ENCODE measurements at places on chromosomes 1 and 21. TPM values are rescaled to one million over a fixed set of nuclear protein-coding genes. Genes with fewer than 3 reads are reported as not detected.

DNA sequence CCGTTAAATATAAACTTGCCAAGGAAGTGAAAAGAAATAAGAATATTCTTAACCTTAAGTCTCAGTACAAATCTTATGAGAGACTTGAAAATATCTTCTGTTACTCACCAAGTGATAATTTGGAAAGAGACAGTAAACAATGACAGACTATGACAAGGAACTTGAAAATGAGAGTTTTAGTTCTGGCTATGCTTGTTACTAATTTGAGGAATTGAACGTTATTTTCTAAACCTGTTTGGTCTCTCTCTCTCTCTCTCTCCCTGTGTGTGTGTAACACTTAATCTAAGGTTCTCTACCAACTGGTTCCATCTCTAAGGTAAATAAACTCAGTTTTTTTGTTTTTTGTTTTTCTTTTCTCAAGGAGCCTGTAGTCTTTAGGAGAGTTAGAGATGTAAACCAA, 161.8 kb downstream of the AMY1C start:
- no peak for DNase-seq
- H3K27me3 ChIP-seq = no peaks in the 10 kb centered on the region
- no peak overlapping the region for H3K27ac ChIP-seq
- H3K4me1 ChIP-seq = no peaks in the 10 kb centered on the region
- H3K4me3 ChIP-seq = no peak overlapping the region
- H3K36me3 ChIP-seq = no peaks in the 10 kb centered on the region

OR2T1 gene
- not detected for total RNA-seq

DNA sequence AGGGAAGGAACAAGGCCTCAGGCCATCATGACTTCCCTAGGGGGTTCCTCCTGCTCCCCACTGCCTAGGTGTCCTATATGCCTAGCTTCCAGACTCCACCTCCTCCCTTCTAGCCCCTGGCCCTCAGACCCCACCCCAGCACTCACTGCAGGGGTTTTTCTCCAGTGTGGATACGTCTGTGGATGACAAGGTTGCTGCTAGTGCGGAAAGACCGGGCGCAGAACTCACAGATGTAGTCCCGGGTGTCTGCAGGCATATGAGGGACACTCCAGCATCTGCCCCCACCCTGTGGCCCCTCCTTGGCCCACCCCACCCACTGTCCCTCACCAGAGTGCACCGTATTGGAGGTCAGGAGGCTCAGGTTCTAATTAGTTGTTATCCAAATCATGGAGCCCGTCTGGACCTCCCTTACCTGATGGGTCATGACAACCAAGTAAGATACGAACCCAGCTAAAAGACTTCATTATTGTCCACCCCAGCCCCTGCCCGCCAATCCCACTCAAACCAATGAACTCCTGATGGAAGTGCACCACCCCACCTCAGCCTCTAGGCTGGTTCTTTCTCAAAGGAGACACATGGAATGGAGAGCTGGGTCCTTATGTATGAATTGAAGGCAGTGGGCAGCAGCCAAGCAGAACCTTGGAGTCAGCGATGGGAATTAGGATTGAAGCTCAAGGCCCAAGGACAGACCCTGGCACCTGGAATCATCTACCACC, 8.2 kb downstream of the ZNF692 start:
- H3K36me3 ChIP-seq = peaks cover 11% of the 10 kb centered on the region
- H3K27ac ChIP-seq = no peak overlapping the region
- no peak for DNase-seq
- H3K4me3 ChIP-seq = no peak overlapping the region

GRCh38 chr1:904310-904950, 19.3 kb upstream of the SAMD11 start:
- peaks cover 17% of the 10 kb centered on the region for H3K4me1 ChIP-seq
- no peak overlapping the region for H3K27ac ChIP-seq
- H3K27me3 ChIP-seq = no peaks in the 10 kb centered on the region
- H3K36me3 ChIP-seq = no peaks in the 10 kb centered on the region

GRCh38 chr1:84300501-84300900, 1.0 kb upstream of the SAMD13 start:
- peak overlapping the region; percentile 71 for H3K4me3 ChIP-seq
- H3K27ac ChIP-seq = 0 out of 2 replicates have a peak overlapping the region, but pooled peaks have one; percentile 33
- no peaks in the 10 kb centered on the region for H3K36me3 ChIP-seq
- no peaks in the 10 kb centered on the region for H3K27me3 ChIP-seq
- peaks cover 34% of the 10 kb centered on the region for H3K4me1 ChIP-seq
- DNase-seq = no peak

KIF21B gene
- total RNA-seq = not detected

DNA sequence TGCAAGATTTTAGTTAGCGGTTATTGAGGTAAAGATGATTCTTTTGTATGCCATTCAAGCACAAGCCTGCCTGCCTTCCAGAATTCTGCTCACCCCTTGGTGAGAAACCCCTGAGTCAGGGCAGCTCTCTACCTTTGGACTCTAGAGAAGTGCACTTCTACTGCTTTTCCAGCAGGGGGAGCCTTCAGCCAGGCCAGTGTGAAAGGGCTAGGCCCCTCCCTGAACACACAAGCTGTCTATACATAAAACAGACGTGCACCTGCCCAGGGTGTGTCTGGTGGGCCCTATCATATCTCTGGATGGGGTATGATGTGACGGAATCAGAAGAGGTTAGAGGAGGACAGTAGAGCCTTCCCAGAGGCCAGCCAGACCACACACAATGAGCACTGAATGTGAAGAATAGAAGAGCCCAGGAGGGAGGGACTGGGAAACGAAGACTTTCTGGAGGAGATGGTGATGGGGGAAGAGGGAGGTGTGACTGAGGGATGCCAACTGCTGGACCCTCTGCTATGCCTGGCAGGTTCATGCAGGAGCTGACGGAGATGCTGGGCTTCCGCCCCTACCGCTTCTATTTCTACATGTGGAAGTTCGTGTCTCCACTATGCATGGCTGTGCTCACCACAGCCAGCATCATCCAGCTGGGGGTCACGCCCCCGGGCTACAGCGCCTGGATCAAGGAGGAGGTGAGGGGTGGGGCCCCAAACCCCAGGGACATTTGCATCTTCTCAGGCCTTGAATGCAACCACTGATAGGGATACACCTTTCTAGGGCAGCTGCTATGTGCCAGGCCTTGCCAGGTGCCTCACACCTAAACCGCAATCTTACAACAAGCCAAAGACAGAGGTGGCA, 13.0 kb upstream of the KCNC4 start:
- no peaks in the 10 kb centered on the region for H3K36me3 ChIP-seq
- peak; percentile 75 for DNase-seq
- H3K27ac ChIP-seq = no peak overlapping the region
- H3K4me1 ChIP-seq = peaks cover 4% of the 10 kb centered on the region
- no peak overlapping the region for H3K4me3 ChIP-seq

DNA sequence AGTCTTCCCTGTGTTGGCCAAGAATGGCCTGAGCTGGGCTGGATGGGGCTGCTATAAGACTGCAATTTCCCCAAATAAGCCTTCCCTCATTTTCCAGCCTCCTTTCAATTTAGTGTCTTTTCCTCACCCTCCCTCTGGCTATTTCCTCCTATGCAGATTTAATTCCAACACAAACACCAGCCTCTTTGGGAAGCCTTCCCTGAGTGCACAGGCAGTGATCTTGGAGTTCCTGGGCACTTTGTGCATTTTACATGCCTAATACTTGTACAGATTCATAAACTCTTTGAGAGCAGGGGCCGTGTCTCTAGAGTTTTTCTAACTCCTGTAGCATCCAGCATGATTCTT, 91.1 kb upstream of the TLR5 start:
- peak overlapping the region; percentile 36 for H3K27ac ChIP-seq
- H3K4me3 ChIP-seq = no peak overlapping the region
- no peaks in the 10 kb centered on the region for H3K27me3 ChIP-seq

ADORA3 gene
- total RNA-seq = not detected

RNF186 gene
- total RNA-seq = not detected

- no peaks in the 10 kb centered on the region for H3K36me3 ChIP-seq
- no peak overlapping the region for H3K27ac ChIP-seq
- H3K4me3 ChIP-seq = no peak overlapping the region
- no peaks in the 10 kb centered on the region for H3K27me3 ChIP-seq
These were observed 9.8 kb upstream of the PHACTR4 start for GRCh38 chr1:28359592-28360239.

DNA sequence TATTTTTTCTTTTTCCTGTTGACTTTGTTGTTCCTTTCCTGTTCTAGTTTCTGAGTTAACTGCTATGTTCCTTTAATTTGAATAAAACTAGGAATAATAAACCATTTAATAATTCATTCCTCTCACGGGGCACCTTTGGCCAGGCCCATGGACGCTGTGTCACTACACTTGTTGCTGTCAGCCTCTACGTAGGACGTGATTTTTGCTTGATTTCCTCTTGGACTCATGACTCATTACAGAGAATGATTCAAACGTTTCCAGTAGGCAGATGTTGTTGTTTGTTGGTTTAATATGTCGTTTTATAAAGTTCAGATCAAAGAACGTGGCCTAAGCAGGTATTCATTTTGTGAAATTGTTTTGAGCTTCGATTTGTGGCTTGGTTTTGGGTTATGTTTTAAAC, 9.1 kb upstream of the SLC19A1 start:
- peak; percentile 83 for DNase-seq
- H3K27me3 ChIP-seq = no peaks in the 10 kb centered on the region
- no peak overlapping the region for H3K4me3 ChIP-seq
- H3K36me3 ChIP-seq = no peaks in the 10 kb centered on the region
- no peak overlapping the region for H3K27ac ChIP-seq
- H3K4me1 ChIP-seq = no peaks in the 10 kb centered on the region

- H3K4me3 ChIP-seq = no peak overlapping the region
- no peaks in the 10 kb centered on the region for H3K4me1 ChIP-seq
- no peak for DNase-seq
- no peak overlapping the region for H3K27ac ChIP-seq
These were observed 8.0 kb downstream of the ECHDC2 start for GRCh38 chr1:52913537-52913936.

C1orf210 gene
- total RNA-seq = not detected

DNA sequence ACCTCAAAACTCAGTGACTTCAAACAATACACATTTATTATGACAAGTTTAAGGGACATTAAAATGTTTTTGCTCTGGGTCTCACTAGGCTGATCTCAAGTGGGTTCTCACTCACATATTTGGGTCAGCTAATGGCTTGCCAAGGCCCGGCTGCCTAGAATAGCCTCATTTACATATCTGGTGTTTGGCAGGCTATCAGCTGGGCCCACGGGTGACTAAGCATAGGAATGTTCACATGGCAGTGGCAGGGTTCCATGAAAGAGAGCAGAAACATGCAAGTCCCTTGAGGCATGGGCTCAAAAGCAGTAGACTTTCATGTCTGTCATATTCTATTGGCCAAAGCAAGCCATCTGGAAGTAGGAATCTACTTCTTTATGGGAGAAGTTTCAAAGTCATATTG, 492.6 kb downstream of the KCNT2 start:
- no peak overlapping the region for H3K27ac ChIP-seq
- H3K27me3 ChIP-seq = no peaks in the 10 kb centered on the region
- peaks cover 15% of the 10 kb centered on the region for H3K4me1 ChIP-seq

ZSCAN20 gene
- total RNA-seq = 9.5 TPM

DNA sequence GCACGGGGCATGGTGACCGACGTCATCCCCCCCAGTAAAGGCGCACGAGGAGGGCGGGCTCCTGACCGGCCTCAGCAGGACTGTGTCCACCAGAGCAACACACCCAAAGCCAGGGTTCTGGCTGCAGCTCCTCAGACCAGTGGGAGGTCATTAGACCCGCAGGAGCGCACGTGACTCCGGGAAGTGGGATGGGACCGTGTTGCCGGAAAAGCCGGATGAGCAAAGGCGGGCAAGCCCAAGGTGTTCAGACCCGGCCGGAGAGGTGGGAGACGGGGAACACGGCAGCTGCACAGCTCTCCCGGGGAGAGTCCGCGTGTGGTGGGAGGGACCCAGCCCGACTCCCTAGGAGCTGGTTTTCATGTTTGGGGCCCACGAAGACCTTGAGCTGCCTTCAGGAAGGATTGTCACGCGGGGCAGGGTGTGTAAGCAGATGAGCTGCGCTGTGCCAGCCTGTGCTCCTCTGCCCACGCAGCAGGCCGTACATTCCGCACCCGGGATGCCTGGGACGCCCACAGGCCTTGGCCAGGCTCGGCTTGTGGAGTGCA, 20.6 kb upstream of the TRAPPC10 start:
- H3K27ac ChIP-seq = no peak overlapping the region
- no peak overlapping the region for H3K4me3 ChIP-seq
- DNase-seq = no peak
- no peaks in the 10 kb centered on the region for H3K4me1 ChIP-seq

AIRE gene
- not detected for total RNA-seq

- no peaks in the 10 kb centered on the region for H3K27me3 ChIP-seq
- no peak for DNase-seq
- H3K4me1 ChIP-seq = no peaks in the 10 kb centered on the region
- no peak overlapping the region for H3K4me3 ChIP-seq
- H3K27ac ChIP-seq = no peak overlapping the region
These were observed 9.3 kb downstream of the PABPC4 start for GRCh38 chr1:39567302-39567701.

CFAP57 gene
- total RNA-seq = 0.32 TPM

DNA sequence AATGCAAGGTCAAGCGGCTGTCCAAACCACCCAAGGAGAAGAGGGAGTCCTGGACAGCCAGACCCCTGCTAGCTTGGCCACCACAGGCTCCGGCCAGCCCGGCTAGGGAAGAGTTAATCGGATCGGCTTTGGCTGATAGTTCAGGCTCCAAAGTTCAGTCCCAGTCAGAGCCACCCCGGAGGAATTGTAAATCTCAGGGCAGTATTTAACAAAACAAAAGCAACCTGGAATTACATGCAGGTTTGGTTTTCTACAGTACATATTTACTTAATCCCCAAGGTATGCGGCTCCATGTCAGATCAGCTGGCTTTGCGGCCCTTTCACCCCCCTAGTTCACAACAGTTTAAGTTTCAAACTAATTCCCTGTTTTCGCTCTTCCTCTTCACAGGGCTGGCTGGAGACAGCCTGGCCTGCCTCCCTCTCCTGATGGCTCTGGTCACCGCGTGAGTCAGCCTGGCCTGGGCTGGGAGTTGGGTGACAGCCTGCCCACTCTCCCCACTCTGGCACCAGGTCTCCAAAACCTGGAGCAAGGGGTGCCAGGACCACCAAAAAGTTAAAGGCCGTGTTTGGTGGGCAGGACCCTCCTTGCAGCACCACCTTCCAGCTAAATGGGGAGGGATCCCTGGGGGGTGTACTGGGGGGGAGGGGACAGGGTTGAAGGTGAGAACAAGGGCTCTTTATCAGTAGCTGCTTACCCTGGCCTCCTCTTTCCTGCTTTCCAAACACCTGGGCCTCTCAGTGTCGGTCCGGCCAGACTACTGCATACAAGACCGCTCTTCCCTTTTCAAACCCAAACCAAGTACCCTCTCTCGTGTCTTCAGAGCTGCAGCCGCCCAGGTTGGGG, 1.9 kb downstream of the DHRS3 start:
- DNase-seq = peak; percentile 86
- no peaks in the 10 kb centered on the region for H3K36me3 ChIP-seq
- peak overlapping the region; percentile 82 for H3K4me3 ChIP-seq
- peaks cover 27% of the 10 kb centered on the region for H3K4me1 ChIP-seq

MMP23B gene
- total RNA-seq = not detected

- no peak overlapping the region for H3K4me3 ChIP-seq
- DNase-seq = no peak
- H3K27me3 ChIP-seq = no peaks in the 10 kb centered on the region
- H3K36me3 ChIP-seq = peaks cover 5% of the 10 kb centered on the region
- no peaks in the 10 kb centered on the region for H3K4me1 ChIP-seq
- H3K27ac ChIP-seq = no peak overlapping the region
These were observed 3.0 kb upstream of the TNFRSF4 start for GRCh38 chr1:1216770-1217620.

GRCh38 chr1:237932816-237933215, 42.1 kb upstream of the ZP4 start:
- no peak overlapping the region for H3K27ac ChIP-seq
- H3K4me1 ChIP-seq = no peaks in the 10 kb centered on the region
- no peaks in the 10 kb centered on the region for H3K36me3 ChIP-seq
- no peak for DNase-seq
- H3K4me3 ChIP-seq = no peak overlapping the region

- H3K4me1 ChIP-seq = 0 out of 2 replicates have a peak, but pooled peaks cover 3% of the 10 kb centered on the region
- peak; percentile 94 for DNase-seq
- no peaks in the 10 kb centered on the region for H3K27me3 ChIP-seq
- no peaks in the 10 kb centered on the region for H3K36me3 ChIP-seq
- H3K4me3 ChIP-seq = peak overlapping the region; percentile 65
These were observed 559 bp upstream of the AGRN start for GRCh38 chr1:1019122-1019999.
